ENCODE measurements at places on chromosomes 2 and 18.

DNA sequence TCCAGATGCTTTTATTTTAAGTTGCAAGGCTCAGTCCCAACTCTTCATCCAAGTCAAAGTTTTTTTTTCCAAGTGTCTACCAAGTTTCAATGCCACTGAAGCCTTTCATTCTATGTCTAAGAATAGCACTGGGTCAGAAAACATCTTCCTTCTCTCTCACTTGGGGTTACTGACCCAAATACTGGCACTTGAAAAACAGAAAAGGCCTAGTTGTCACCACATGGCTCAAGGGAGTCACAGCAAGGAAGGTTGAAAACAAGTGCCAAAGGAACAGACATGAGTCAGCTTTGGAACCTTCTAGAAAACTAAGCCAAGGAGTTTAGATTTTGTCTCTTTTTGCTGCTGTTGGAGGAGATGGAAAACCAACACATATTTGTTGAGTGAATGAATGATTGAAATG, 146.5 kb downstream of the COPS8 start:
- H3K4me3 ChIP-seq = no peak overlapping the region
- no peaks in the 10 kb centered on the region for H3K4me1 ChIP-seq
- no peak overlapping the region for H3K27ac ChIP-seq
- no peaks in the 10 kb centered on the region for H3K36me3 ChIP-seq

DNA sequence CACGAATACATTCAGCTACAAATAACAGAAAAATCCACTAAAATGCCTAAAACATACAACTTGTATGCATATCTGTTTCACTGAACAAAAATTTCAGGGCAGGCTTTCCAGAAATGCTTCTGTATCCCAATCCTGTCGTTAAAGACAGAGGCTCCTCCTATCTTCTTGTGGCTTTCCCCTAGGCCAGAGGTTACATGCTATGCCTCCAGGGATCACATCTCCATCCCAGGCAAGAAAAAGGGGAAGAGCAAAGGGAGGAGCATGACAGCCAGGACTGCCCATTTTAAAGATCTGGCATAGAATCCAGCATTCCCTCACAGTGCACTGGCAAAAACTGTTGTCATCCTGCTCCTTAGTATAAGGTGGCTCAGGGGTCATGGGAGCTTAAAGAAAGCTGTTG, 268.7 kb upstream of the SETBP1 start:
- H3K4me3 ChIP-seq = no peak overlapping the region
- H3K36me3 ChIP-seq = no peaks in the 10 kb centered on the region
- H3K4me1 ChIP-seq = no peaks in the 10 kb centered on the region
- no peak for DNase-seq
- no peak overlapping the region for H3K27ac ChIP-seq

- no peaks in the 10 kb centered on the region for H3K36me3 ChIP-seq
- H3K4me1 ChIP-seq = 0 out of 2 replicates have a peak, but pooled peaks cover 4% of the 10 kb centered on the region
- no peak for DNase-seq
Observed at GRCh38 chr2:55809875-55810621, 113.5 kb downstream of the EFEMP1 start.

GRCh38 chr2:133675-134593, 87.6 kb upstream of the FAM110C start:
- no peak overlapping the region for H3K27ac ChIP-seq
- no peaks in the 10 kb centered on the region for H3K36me3 ChIP-seq
- H3K4me3 ChIP-seq = no peak overlapping the region
- no peak for DNase-seq
- no peaks in the 10 kb centered on the region for H3K4me1 ChIP-seq

DNA sequence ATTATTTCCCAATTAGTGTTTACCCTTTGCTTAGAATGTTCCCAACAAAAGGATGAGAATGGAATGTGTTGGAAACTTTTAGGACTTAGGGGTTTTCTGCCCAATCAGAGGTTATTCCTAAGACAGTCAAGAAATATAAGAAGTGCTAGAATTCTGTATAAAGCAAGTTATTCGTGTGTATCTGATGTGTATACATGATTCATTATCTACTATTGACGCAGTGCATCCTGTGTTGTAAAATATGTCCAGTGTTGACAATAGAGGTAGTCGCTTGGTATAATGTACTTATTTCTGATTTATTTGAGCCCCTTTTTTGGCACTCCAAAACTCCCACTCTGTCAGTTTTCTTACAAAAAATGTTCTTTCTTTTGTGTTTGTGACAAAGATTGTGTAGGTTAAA, 881 bp downstream of the PIKFYVE start:
- peak overlapping the region; percentile 71 for H3K4me3 ChIP-seq
- H3K4me1 ChIP-seq = peaks cover 10% of the 10 kb centered on the region
- no peaks in the 10 kb centered on the region for H3K27me3 ChIP-seq
- peak overlapping the region; percentile 94 for H3K27ac ChIP-seq
- H3K36me3 ChIP-seq = no peaks in the 10 kb centered on the region
- no peak for DNase-seq

GRCh38 chr2:30392097-30392496, 54.9 kb upstream of the LCLAT1 start:
- H3K27ac ChIP-seq = no peak overlapping the region
- no peak for DNase-seq
- H3K4me1 ChIP-seq = no peaks in the 10 kb centered on the region

DNA sequence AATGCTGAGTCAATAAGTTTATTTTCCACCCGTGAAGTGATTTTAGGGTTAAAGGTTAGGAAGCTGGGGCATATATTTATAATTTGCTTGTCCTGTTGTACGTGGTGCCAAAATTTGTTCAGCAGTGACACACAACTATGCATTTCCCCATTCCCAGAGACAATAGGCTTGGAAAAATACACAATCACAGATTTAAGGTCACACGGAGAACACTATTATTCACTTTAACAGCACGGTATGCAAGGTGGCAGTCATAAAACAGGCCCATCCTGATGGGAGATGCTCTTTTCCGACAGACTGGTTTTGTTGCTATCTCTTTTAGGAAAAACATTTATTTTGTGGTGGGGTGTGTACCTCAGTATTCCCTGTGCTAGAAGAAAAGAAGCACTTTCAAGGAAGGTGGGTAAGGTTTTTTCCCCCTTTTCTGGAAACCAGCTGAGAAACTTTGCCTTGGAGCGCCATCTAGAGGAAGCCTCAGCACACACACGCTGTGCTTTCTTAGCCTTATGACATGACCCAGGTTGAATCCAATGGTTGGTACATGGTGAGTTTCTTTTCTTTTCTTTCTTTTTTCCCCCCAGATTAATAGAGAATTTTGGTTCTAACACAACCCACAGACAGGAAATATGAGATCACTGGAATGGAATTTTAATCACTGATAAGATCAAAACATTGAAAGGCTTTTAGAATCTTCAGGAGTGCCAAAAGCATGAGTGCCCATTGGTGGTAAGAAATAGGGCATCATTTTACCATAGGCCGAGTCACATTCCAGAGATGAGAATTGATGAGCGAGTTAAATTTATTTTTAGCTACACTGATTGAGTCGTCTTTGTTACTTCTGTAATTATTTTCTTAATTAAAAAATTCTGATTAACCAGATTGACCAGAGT, 332.1 kb downstream of the AGPS start:
- no peak overlapping the region for H3K27ac ChIP-seq
- peak; percentile 45 for DNase-seq
- no peaks in the 10 kb centered on the region for H3K36me3 ChIP-seq

GRCh38 chr2:11621410-11621809, 48.6 kb downstream of the NTSR2 start:
- DNase-seq = no peak
- H3K27ac ChIP-seq = no peak overlapping the region
- no peak overlapping the region for H3K4me3 ChIP-seq
- no peaks in the 10 kb centered on the region for H3K27me3 ChIP-seq
- H3K36me3 ChIP-seq = no peaks in the 10 kb centered on the region

- no peaks in the 10 kb centered on the region for H3K27me3 ChIP-seq
- no peak overlapping the region for H3K4me3 ChIP-seq
- DNase-seq = no peak
- H3K36me3 ChIP-seq = no peaks in the 10 kb centered on the region
- H3K4me1 ChIP-seq = no peaks in the 10 kb centered on the region
- H3K27ac ChIP-seq = no peak overlapping the region
Observed at GRCh38 chr2:134623046-134623445, 95.8 kb downstream of the TMEM163 start.

DNA sequence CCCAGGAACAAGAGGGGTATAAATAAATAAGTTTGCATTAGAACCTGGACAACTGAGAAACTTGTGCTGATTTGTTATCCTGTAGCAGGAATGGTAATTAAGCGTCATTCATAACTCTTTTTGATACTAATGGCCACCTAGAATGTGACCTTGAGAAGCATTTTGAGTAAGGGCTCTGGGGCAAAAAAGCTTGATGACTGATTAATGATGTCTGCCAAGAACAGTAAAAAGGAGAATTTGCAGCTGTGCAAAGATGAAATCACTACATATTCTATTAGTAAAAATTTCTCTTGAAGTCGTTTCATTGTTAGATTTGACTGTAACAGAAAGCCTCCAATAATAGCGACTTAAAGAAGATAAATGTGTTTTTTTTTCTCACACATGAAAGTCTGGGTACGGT, 157.7 kb downstream of the PRKCE start:
- H3K27me3 ChIP-seq = 0 out of 2 replicates have a peak, but pooled peaks cover 2% of the 10 kb centered on the region
- no peaks in the 10 kb centered on the region for H3K36me3 ChIP-seq
- no peak overlapping the region for H3K4me3 ChIP-seq
- DNase-seq = no peak
- H3K27ac ChIP-seq = no peak overlapping the region
- no peaks in the 10 kb centered on the region for H3K4me1 ChIP-seq

DNA sequence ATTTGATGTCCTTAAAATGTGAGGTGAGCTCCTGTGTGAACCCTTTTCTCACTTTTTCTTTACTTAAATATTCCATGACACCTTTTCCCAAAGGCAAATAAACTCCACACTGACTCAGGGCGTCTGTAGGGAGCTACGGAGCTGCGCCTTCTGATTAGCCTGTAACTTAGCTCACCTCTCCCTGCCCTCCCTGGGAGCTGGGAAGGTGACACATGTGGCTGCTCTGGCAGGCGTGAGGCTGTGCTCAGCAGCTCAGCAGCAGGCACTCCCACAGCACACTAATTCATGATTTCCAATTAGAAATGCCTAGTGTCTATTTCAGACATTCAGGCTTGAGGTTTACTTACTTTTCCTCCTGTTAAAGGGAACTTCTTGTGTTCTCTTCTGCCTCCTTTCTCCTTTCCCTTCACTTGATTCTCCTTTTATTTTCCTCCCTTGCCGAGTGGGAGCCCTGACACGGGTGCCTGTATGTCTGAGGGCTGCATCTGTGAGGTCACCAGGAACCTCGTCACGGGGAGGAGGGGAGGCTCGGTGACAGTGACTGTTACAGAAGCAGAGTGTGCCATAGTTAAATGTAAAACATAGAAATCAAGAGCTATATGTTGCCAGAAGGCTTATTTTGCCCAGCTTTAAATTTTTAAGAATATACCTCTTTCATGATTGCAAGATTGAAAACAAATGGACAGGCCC, 437.1 kb downstream of the DCDC2C start:
- H3K4me1 ChIP-seq = no peaks in the 10 kb centered on the region
- DNase-seq = no peak
- H3K27me3 ChIP-seq = no peaks in the 10 kb centered on the region
- no peaks in the 10 kb centered on the region for H3K36me3 ChIP-seq

DNA sequence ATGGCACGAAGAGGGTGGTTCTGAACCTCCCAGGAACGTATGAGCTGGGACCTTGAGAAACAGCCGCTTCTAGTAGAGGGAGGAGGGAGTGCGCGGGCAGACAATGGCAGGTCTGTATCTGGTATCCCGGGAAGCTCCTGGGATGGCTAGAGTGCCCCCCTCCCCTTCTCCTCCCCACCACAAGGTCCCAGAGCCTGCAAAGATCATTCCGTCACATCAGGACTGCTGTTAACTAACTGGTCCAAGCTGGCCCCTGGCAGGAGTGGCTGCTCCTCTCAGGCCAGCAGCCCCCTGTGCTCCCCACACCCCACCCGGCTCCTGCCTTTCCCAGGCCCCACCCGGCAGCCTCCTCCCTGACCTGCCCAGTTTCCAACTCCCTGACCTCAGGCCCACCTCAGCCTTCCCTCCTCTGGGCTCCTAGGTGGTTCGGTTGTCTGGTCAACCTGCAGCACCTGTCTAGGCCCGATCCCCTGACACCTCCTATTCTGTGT, 75.0 kb downstream of the TPO start:
- no peak overlapping the region for H3K4me3 ChIP-seq
- no peak for DNase-seq
- H3K27ac ChIP-seq = no peak overlapping the region
- H3K4me1 ChIP-seq = no peaks in the 10 kb centered on the region
- H3K27me3 ChIP-seq = no peaks in the 10 kb centered on the region

GRCh38 chr2:30823452-30823851, 16.2 kb upstream of the CAPN13 start:
- H3K27me3 ChIP-seq = no peaks in the 10 kb centered on the region
- no peak overlapping the region for H3K4me3 ChIP-seq
- no peaks in the 10 kb centered on the region for H3K4me1 ChIP-seq
- no peak overlapping the region for H3K27ac ChIP-seq
- H3K36me3 ChIP-seq = no peaks in the 10 kb centered on the region
- no peak for DNase-seq

GRCh38 chr2:138948070-138948539, 167.9 kb upstream of the NXPH2 start:
- H3K4me3 ChIP-seq = no peak overlapping the region
- H3K36me3 ChIP-seq = no peaks in the 10 kb centered on the region
- 0 out of 2 replicates have a peak, but pooled peaks cover 10% of the 10 kb centered on the region for H3K4me1 ChIP-seq
- no peak overlapping the region for H3K27ac ChIP-seq

DNA sequence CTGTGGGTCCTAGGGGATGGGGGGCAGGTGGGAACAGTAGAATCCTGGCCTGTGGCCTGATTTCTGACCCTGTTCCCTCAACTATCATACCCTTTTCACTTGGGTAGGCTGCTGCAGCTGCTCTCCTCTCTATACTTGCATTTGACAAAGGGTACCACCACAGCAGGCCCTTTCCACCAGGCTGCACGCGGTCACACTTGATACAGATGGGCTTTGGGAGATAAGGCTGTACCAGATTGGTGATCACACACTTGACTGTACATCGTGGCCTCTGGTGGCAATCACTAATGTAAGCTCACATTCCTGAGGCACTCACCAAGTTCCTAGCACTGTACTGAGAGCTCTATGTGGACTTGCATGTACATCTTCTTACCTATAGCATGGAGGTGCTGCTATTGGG, 1.6 kb upstream of the RALB start:
- no peak overlapping the region for H3K27ac ChIP-seq
- H3K27me3 ChIP-seq = no peaks in the 10 kb centered on the region
- no peak overlapping the region for H3K4me3 ChIP-seq
- DNase-seq = no peak
